ENCODE measurements at places on chromosomes 12 and 14. TPM values are rescaled to one million over a fixed set of nuclear protein-coding genes. Genes with fewer than 3 reads are reported as not detected.

KRT77 gene
- polyA plus RNA-seq, result not detected

FAM90A1 gene
- polyA plus RNA-seq, result 0.51 TPM

BDKRB2 gene
- polyA plus RNA-seq, result not detected

PABPN1 gene
- polyA plus RNA-seq, result 84.3 TPM

LRP1 gene
- polyA plus RNA-seq, result 0.28 TPM

AVPR1A gene
- polyA plus RNA-seq, result not detected

OTUB2 gene
- polyA plus RNA-seq, result 0.82 TPM

ERP27 gene
- 0.93 TPM for polyA plus RNA-seq

GPRC5D gene
- polyA plus RNA-seq, result 0.37 TPM

OR4M1 gene
- polyA plus RNA-seq, result not detected

TROAP gene
- 59.8 TPM for polyA plus RNA-seq

ALG10B gene
- 4.2 TPM for polyA plus RNA-seq

MAPK1IP1L gene
- 117 TPM for polyA plus RNA-seq

SOAT2 gene
- polyA plus RNA-seq, result 0.40 TPM

SLC41A2 gene
- polyA plus RNA-seq, result 7.2 TPM

DEGS2 gene
- 0.22 TPM for polyA plus RNA-seq

PAX9 gene
- polyA plus RNA-seq, result 0.04 TPM

PRKD1 gene
- polyA plus RNA-seq, result not detected

RTL1 gene
- polyA plus RNA-seq, result not detected

PYGL gene
- polyA plus RNA-seq, result 1.3 TPM

KRT83 gene
- not detected for polyA plus RNA-seq

SLC25A21 gene
- not detected for polyA plus RNA-seq

ULK1 gene
- 1.2 TPM for polyA plus RNA-seq

GZMH gene
- not detected for polyA plus RNA-seq

ITPK1 gene
- 28.2 TPM for polyA plus RNA-seq

C14orf93 gene
- polyA plus RNA-seq, result 7.1 TPM

MYF5 gene
- not detected for polyA plus RNA-seq

KRT3 gene
- polyA plus RNA-seq, result not detected

LRTM2 gene
- polyA plus RNA-seq, result not detected

LUM gene
- 0.23 TPM for polyA plus RNA-seq

KRT85 gene
- 0.05 TPM for polyA plus RNA-seq
